ENCODE measurements at places on chromosomes 5 and 9. TPM values are rescaled to one million over a fixed set of nuclear protein-coding genes. Genes with fewer than 3 reads are reported as not detected.

DNA sequence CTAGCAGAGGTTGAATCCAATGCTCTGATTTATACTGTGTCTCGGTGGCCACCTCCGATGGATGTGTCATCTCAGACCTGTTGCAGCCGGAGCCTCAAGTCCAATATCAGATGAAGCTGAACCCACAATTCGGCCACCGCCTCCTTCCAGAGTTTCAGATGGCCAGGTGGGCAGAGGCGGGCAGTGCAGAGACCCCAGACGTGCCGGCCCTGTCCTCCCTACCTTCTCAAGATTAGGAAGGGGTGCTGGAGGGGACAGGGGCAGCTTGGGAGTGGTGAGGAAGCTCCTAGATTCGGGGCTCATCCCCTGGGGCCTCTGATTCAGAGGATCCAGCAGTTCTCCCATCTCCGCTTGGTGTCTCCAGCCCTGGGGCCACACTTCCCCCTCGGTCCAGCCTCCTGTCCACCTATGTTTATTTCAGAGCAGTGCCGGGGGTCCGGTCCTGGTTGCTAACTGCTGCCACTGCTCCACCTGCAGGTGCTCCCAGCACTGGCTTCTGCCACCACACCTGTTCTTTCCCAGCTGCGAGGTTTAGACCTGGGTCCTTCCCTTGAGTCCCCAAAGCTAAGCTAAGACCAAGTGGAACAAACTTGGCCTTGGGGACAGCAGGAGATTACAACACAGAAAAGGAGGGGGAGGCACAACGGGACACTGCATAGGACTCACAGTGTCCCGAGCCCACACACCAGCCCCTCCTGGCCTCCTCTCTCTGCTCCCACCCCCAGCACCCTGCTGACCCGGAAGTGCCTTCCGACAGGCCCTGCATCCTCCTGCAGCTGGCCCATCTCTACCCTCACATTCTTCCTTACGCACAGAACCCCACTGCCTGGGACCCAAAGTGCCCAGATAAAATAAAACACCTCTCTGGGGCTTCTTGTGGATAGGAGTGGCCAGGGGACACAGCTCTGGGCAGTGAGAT, 81.6 kb downstream of the NTNG2 start:
- no peak for DNase-seq

DNA sequence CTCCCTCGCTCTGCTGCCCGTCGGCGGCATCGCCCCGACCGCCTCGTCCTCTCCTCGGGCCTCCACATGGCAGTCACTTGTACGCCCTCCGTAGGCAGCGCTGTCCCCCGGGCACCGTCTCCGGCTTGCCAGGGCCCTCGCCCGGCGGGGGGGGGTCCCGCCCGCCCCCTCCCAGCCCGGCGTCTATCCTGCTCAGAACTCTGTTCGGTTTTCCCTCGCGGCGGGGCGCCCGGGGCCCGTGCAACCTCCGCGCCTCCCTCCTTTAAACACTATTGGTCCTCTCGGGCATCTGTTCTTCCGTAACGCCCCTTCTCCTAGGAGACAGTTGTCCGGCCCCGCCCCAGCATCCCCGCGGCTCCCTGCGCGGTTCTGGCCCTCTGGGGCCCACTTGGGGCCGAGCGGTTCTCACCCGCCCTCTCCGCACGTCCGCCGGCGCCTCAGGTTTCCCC, 831 bp downstream of the ODF2 start:
- peak; percentile 47 for DNase-seq

- no peak for DNase-seq
Observed at GRCh38 chr9:23789529-23790254, 36.3 kb downstream of the ELAVL2 start.

CDX1 gene
- 0.50 TPM for total RNA-seq

CER1 gene
- 2.8 TPM for total RNA-seq

TMOD1 gene
- total RNA-seq, result 0.48 TPM

BAAT gene
- total RNA-seq, result 8.9 TPM

Measured in astrocyte (in vitro differentiated cells and primary cell).